ENCODE measurements at places on chromosomes 5 and 9.

DNA sequence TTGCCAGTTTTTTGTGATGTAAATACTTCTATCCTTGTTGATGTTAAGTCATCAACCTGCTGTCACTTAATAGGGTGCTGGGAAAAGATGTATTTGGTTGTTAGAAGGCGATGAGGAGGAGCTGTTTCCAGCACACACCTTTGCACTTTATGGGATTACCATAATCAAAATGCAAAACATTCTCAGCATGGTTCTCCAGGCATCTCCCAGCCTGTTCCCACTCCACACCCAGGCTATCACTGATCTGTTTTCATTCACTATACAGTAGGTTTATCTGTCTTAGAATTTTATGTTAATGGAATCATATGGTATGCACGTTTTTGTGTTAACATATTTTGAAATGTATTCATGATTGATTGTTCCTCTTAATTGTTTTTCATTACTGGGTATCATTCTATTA, 35.9 kb downstream of the PCSK5 start:
- no peak for DNase-seq

- no peak for DNase-seq
Observed at GRCh38 chr9:95494022-95494415, 22.8 kb downstream of the PTCH1 start.

DNA sequence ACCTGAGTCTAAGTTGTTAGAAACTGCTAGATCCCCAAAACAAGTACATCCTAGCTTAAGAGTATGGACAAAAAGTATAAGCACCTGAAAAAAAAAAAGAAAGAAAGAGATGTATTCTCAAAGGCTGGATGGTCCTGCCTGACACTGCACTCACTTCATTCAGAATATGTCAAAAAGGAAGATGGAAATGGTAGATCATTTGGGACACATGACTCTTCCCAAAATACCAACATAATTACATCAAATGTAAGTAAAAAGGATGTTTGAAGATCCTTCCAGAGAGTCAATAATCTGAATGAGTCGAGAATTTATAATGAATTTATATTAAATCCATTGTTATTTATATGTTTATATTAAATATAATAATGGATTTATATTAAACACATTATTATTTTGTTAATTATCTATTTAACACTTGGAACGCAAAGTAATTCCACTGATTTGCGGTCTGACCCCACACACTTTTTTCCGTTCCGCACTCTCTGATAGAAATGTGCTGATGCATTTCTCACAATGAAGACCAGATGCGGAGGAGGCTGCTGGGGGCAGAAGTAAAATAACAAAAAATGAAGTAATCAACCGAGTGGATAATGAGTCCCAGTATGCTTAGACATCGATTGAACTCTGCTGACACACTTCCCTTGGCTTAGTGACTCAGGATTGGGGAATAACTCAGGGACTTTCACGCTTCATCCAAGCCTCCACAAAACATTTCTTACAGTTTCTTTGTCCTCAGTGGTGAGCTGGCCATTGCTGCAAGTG, 201.2 kb downstream of the ADAMTS12 start:
- DNase-seq = peak; percentile 88

- DNase-seq = no peak
Observed at GRCh38 chr9:93036887-93037475, 21.5 kb upstream of the SUSD3 start.

DNA sequence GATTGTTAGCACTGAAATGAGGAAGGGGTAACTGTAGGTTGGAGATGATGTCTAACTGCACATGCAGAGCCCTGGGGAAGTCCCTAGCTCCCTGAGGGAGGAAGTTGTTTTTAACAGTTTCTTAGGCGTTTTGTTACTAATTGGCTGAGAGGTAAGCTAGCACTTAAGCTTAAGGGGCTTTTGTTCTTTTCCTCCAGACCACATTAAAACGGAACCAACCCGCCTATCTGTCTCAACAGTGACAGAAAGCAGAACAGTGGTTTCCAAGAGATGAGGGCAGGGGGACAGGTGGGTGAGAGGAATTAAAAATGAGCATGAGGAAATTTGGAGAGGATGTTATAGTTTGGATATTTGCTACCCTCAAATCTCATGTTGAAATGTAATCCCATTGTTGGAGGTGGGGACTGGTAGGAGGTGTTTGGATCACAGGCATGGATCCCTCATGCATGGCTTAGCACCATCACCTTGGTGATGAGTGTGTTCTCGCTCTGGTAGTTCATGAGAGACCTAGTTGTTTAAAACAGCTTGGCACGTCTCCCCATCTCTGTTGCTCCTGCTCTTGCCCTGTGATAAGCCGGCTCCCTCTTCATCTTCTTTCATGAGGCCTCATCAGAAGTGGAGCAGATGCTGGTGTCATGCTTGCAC, 38.9 kb downstream of the LYRM7 start:
- DNase-seq = no peak
